ENCODE measurements at places on chromosomes 1 and 21. TPM values are rescaled to one million over a fixed set of nuclear protein-coding genes. Genes with fewer than 3 reads are reported as not detected.

- no peak for ATAC-seq
Observed at GRCh38 chr1:201724039-201724765, 104.8 kb upstream of the IPO9 start.

DNA sequence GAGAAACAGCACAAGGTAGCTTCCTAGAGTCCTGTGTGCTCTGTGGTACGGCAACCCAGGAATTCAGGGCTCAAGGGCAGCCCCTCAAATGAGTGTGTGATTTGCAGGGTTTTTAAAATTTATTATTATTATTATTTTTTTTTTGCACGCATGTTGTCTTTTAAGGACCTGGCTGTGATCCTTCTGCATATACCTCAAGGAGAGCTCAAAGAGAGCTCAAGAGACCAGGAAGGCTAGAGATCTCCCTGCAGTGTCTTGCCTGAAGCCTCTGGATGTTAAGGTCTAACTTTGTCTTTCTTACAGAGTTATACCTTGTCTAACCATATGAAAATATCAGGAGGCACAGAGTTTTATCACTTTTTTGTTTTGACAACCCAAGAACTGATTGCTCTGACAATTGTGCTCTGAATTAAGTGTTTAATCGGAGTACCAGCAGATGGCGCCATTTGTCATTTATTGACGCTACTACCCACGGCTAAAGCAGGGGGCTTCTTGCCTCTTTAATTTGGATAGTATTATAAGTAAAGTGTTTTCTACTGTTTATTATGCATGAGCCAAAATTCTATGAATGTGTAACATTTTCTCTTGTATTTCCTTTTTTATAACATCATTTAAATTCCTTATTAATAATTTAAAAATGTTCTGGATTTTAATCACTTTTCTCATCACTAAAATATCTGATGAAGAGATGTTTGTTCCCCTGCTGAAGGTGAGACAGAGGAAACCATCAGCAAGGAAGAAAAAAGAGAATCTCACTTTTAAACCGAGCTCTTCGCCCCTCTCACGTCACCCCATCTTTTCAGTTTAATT, 35.8 kb upstream of the LMO4 start:
- peak; percentile 35 for ATAC-seq

GRCh38 chr1:232166942-232167341, 463.0 kb downstream of the SIPA1L2 start:
- ATAC-seq = no peak

- no peak for ATAC-seq
Observed at GRCh38 chr1:111553196-111553595, 49.8 kb upstream of the ADORA3 start.

DNA sequence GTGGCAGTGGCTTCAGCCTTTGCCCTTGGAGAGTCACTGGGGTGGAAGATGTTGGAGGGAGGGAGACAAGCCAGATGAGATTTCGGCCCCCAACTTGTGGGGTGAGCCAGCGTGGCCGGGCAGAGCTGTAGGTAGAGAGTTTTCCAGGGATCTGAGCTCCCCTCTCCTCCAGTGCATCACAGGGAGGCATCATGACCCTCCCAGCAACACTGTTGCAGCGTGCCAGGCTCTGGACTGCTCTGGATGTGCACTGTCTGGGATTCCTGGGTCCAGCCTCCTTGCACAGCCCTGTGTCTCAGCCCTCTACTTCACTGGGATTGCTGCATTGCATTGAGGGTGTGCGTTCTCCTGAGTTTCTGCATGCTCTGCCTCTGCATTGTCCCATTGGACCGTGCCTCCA, 8.9 kb downstream of the PTPRU start:
- ATAC-seq = no peak

- ATAC-seq = no peak
Observed at GRCh38 chr1:215375381-215375780, 191.7 kb upstream of the KCTD3 start.

- ATAC-seq = no peak
Observed at GRCh38 chr21:26273686-26274313, 103.2 kb upstream of the APP start.

DNA sequence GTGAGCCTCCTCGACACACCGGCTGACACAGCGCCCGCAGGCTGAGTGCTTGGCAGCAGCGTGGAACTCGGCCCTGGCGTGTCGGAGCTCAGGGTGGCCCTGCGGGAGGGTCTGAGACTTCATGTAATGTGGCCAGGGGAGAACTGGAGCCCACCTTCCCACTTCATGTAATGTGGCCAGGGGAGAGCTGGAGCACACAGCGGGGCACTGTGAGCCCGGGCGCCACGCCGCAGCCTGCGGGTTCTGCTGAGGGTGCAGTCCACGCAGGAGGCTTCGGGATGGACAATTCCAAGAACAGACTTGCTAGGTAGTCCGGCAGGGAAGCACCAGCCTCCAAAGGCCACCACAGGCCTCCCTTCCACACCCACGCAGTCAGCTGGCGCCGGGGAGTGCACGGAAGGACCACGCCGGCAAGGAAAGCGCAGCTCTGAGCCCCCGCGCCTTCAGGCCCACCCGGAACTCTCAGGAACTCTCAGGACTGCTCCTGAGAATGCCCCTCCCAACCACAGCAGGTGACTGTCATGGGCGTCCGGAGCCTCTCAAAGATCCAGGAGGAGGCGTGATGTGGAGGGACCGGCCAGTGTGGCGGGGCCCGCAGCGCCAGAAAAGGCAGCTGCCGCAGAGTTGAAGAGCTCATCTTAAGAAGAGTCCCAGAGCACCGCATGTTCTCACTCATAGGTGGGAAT, 19.3 kb upstream of the ADARB1 start:
- no peak for ATAC-seq

GRCh38 chr1:15207829-15208429, 39.1 kb upstream of the FHAD1 start:
- no peak for ATAC-seq

- no peak for ATAC-seq
Observed at GRCh38 chr1:190022709-190023108, 455.0 kb downstream of the BRINP3 start.

DNA sequence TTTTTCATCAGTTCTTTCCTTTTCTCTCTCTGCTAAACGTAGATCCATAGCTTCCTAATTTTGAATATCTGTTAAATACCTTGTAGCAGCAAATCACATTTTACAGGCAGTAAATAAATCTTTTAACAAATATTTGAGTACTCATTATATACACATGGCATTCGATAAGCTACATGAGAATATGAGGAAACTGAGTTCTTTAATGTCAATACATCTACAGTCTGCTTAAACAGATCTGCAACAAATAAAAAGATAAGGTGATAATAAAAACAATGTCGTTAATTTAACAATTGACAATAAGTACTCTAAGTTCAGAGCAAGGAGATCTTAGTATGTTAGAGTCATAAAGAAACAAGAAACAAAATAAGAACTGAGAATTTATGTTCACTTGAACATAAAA, 42.9 kb downstream of the SELENOF start:
- no peak for ATAC-seq

DNA sequence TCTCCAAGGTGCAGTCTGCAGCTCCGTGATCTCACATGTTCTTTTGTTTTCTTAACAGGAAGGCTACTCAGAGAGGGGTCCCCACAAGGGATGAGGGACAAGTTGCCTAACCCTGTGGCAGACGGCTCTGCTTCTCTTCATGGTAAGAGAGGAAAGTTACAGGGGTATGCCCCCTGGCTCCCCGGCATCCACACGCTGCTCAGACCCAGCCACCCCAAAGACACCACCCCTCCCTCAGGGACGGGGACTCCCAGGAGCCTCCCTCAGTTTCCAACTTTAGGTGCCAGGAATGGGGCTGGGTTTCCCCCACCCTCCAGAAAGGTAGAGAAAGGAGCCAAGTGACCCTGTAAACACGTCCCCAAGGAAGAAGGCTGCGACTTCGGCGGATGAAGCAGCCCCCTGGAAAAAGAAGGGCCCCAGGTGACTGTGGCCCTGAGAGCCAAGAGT, 19.7 kb downstream of the OPTC start:
- no peak for ATAC-seq

- ATAC-seq = no peak
Observed at GRCh38 chr1:245585252-245585959, 430.6 kb downstream of the KIF26B start.

DNA sequence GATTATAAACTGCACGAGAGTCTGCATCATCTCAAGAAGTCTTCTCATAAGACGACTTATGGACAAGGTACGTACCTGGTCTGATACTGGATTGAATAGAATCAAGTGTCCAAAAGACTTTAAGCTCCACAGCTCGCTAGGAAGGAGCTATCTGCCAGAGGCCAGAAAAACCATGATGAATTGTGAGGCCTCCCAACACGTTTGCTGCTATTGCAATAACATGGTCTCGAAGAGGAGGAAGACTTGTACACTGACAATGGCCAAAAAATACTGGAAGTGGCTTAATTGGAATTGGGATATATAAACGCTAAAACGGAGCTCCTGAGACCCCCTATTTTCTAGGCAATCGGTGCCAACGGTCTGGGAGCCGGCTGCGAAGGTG, 534 bp downstream of the DNAJC28 start:
- ATAC-seq = no peak

- no peak for ATAC-seq
Observed at GRCh38 chr1:229385853-229386456, 43.1 kb upstream of the CCSAP start.

DNA sequence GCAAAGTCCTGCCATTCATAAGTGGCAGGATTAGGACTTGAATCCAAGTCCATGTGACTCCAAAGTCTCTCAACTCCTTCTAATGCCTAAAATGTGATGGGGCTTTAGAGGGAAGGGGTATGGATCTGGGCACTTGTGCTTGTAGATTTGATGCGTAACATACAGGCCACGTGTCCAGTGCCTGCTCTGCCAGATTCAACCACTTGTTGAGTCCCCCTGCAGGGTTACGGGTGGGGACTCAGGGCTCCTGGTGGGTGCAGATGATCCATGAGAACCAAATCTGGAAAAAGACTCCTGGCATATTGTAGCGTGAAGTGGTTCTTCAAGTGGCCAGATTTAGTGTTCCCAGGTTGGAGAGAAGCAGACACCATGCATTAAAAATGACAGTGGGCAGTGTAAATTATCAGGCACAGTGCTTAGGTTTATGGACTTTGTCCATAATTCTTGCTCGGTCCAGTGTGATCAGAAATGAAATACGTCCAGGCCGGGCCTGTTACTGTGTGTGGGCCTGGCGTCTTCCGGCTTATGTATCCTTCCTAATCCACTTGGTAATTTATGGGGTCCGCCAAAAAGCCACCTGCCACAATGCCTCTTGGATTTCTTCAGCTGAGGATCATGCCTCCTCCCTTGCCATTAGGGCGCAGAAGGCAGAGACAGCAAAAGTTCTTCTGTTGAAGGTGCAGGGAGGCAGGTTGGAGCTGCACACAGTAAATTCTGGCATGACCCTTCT, 51.2 kb upstream of the LRP8 start:
- no peak for ATAC-seq

- no peak for ATAC-seq
Observed at GRCh38 chr1:198544265-198544664, 3.8 kb upstream of the ATP6V1G3 start.

- ATAC-seq = no peak
Observed at GRCh38 chr1:221075911-221076310, 196.7 kb downstream of the HLX start.

DNA sequence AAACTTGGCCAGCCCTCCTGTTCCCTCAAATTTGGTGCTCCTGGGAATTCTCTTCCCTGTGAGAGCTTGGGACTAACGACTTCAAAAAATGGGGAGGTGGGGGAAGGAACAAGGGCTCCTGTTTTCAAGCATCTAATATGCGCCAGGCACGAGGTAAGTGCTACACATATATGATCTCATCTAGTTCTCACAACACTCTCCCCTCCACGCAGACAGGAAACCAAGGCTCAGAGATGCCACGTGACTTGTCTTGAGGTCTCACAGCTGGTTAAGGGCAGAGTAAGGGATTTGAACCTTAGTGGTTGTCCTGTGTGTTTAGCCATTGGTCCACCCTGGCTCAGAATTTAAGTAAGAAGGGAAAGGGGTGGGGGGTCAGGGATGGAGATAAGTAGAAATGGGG, 125.9 kb downstream of the DMRTB1 start:
- ATAC-seq = peak; percentile 79

GRCh38 chr1:172324086-172324485, 96.4 kb upstream of the C1orf105 start:
- ATAC-seq = no peak

DNA sequence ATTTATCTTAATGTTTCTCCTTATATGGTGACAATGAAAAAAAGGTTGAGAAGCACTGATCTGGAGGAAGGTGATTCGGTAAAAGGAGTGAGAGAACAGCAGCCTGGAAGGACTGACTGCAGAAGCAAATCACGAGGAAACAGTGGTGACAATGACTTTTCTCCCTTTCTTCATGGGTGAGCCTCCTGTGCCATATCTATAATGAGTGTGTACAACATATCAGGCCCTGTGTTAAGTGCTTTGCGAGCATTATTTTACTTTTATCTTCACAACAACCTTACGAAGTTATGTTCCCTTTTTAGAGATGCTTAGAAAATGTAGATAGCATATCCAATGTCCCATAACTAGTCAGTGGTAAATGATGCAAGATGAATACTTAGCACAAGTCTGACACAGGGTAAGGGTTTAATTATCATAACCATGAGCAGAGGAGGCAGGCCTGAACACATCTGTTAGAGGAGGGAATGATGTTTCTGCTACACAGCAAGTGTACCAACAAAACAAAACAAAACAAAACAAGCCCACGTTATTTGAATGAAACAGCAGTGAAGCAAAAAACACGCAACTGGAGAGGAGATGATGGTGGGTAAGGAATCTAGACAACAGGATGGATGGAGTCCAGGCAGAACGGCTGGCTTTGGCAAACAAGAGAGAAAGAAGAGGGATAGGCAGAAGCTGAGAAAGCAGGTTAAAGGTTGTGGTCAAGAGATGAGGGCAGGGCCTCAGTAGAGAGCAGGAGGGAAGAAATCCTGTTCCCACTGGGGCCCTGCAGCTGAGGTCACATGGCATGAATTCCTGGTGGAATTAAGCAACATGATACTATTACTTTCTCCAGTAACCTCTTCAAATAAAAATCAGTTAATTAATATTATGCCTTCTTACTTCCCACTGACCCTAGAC, 29.6 kb downstream of the GNG12 start:
- ATAC-seq = no peak

NUDT4B gene
- total RNA-seq = 0.58 TPM

TLCD4 gene
- total RNA-seq = 0.48 TPM

ASCL5 gene
- not detected for total RNA-seq

CD2 gene
- total RNA-seq = 473 TPM

KRTAP19-1 gene
- not detected for total RNA-seq

RGS13 gene
- not detected for total RNA-seq

MMEL1 gene
- total RNA-seq = 0.54 TPM

LRRC38 gene
- total RNA-seq = not detected

TTC13 gene
- total RNA-seq = 13.3 TPM

GBP7 gene
- total RNA-seq = not detected

HHIPL2 gene
- 0.32 TPM for total RNA-seq
